Motor neuron (in vitro differentiated cells): ENCODE measurements at places on chromosomes 2 and 18.

DNA sequence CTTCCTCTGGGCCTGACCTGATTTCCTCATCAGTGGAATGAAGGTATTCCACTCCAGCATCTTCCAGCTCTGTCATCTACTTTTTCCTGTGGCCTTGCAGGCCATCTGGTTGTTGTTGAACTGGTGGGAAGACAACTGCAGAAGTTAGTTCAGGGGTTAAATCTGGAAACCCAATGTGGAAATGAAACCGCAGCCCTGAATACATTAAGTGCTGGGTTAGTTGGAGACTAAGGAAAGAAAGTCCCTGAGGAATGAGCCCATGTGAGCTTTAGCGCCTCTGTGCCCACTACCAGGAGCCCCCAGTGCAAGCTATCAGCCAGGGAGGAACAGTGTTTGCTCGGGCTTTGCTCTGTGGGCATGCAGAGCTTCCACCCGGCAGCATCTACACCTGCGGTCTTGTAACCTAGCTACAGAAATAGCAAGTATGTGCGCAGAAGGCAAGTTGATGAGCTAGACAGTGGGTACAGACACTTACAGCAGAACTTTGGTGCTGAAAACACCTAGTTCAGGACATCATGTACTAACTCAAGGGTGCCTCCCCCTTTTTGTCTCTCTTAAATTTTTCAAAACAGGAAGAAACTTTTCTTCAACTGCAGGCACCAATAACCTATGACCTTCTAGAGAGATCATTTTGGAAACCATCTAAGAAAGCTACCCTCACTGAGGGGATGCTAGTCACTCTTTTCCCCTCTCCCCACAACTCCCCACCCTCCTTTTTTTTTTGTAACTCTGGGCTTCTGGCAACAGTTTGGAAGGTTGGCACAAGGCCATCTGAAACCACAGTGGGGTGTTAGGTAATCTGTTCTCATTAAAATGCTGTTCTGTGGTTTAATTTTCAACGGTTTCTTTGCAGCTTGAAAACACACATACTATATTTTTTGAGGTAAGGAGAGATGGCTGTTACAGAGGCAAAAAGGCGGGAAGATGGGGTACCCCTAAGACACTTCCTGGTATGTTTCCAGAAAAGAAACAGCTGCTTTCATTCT is 18.3 kb upstream of the CXCR4 start:
- ATAC-seq, result no peak

DNA sequence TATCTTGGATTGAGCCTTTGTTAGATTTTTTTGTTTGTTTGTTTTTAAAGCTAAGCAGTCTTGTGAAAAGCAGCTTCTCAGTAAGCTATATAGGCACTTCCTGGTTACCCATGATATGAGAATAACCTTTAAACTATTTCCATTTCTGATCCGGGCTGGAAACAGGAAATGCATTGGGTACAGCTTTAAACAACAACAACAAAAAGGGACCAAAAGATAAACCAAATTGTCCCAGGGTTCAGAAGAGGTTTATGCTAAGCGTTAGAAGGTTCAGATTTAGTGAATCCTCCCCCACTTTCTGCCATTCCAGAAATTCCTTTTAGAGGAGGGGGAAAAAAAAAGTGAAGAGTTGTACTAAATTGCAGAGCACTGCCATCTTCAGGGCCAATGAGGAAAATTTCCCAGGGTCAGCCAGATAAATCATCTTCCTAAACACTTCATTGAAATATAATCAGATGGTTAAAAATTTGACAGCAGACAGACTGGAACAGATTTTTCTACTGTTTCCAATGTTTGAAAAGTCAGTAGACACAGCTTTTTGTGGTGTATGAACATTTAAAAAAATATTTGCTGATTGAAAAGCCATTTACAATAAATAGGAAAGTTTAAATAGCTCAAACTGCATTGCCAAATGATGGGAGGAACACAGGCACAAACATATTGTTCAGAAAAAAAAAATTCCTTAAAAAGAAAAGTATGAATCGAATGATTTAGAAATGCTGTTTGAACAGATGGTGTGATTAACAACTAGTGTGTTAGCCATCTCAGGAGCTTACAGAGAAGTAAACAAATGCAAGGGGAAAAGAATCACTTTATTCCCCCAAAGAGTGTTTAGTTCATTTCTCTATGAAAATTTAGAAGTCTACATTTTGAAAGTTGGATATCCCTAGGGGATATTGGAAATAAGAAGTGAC is 189.9 kb upstream of the TANK start:
- no peak for ATAC-seq

DNA sequence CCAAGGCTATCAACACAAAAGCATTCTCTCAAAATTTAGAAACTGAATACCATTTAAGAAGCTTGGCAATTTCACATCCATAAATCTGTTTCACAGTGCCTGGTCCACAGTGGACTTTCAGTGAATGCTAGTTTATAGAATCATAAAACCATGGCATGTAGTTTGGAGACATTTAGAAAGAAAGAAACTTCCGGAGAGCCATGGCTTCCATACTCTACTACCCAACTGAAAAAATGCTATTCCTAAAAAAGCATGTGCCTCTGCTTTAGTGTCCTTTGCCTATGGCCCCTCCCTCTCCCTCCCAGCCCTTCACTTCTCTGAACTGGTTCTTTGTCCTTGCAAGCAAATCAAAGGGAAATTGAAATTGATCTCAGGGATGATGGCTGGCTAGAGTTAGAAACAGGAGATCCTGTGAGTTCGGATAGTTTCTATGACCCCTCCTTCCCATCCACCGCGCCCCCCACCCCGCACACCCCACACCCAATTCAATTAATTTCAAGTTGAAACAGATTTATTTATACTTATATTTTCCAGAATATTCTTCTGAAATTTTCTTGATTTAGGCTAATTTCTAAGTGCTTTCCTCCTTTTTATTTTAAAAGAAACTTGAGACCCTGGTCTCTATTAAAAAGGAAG is 248.3 kb downstream of the TRIB2 start:
- peak; percentile 36 for ATAC-seq

DNA sequence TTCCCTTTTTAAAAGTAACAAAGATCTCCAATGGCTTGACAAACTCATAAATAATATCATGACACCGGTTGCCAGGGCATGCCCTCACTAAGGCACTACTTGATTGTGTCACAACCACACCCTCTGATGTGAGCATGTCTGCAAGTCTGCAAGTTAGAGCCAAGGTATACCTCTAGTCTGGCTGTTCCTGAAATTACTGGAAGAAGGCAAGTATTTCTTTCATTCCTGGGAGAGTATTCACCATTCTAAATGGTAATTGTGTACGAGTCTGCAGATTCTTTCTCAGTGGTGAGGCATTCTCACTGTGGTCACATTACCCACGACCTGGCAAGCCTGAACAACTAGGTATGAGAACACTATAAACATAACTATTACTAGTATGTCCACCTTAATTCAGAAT is 25.7 kb upstream of the RNU4ATAC start:
- ATAC-seq, result peak; percentile 96

- no peak for ATAC-seq
These were observed 58.9 kb downstream of the HAUS1 start for GRCh38 chr18:46163091-46163490.

DNA sequence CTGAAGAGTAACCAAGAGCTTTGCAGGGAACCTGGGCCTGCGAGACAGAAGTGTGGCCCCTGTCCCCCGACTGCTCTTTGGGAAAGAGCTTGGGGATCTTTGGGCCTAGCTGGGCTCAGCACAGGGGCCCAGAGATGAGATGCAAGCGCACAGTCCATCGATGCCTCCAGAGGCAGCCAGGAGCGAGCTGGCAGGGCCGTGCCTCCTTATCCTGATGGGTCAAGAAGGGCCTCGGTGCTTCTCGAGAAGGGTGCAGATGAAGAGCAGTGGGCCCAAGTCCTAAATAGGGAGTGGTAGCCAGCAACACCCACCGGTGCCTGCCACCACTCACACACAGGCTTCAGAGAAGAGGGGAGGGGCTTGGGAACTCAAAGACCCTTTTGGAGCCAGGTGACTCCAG is 17.6 kb downstream of the KCNK3 start:
- ATAC-seq, result no peak
